ENCODE measurements at places on chromosomes 7 and 10. TPM values are rescaled to one million over a fixed set of nuclear protein-coding genes. Genes with fewer than 3 reads are reported as not detected.

DNA sequence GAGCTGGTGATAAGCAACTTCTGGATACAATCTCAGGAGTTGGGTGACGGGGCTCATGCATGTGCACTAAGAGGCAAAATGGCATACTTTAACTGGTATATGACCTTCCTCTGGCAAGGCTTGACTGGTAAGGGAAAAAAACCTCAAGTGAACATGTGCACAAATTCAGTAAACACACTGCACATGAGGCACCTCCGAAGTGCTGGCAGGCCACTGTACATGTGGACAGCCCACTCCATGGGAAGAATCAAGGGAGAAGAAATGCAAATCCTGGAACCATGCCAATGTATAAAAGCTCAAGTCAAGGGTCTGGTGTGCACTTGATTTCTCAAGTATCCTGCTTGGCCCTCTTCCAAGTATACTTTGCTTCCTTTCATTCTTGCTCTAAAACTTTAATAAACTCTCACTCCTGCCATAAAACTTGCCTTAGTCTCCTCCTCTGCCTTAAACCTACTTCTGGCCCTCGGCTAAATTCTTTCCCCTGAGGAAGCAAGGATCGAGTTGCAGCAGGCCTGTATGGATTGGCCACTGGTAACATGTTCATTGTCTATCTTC is 167.2 kb downstream of the RAMP3 start:
- no peak for DNase-seq

ASB4 gene
- 0.40 TPM for total RNA-seq

OR2A12 gene
- total RNA-seq, result not detected

GRCh38 chr10:4851176-4851575 is 25.2 kb downstream of the AKR1E2 start:
- no peak for DNase-seq

Measured in left lobe of liver (tissue), 2 donors.